ENCODE measurements at places on chromosomes 6 and 20. TPM values are rescaled to one million over a fixed set of nuclear protein-coding genes. Genes with fewer than 3 reads are reported as not detected.

DNA sequence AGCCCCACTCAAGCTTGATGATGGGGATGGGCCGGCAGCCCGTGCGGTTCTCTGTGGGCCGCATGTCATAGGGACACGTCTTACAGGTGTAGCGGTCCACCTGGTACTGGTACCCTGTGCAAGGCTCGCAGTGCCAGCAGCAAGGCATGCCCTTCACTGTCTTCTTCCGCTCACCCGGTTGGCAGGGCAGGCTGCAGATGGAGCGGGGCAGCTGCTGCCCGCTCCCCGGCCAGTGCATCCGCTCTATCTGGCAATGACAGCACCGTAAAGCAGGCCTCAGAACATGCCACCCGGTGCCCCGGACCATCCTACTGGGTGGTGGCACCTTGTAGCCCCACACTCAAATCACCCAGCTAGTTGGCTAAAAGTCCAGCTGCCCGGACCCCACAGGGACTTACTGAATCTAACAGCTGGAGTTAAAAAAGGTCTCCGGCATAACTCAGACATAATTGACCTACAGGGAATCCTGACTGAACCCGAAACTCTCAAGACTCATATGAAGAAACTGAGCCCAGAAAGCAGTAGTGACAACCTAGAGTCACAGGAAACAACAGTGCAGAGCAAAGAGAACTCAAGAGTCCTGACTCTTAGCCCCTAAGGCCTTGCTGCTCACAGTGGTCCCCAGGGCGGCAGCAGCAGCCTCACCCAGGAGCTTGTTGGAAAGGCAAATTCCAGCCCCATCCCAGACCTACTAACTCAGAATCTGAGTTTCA is 109.4 kb downstream of the GRM4 start:
- DNase-seq = no peak
- H3K27me3 ChIP-seq = peaks cover 8% of the 10 kb centered on the region
- H3K4me3 ChIP-seq = no peak overlapping the region
- no peak overlapping the region for H3K27ac ChIP-seq
- H3K36me3 ChIP-seq = no peaks in the 10 kb centered on the region

GRCh38 chr6:135935941-135936601 is 84.6 kb downstream of the PDE7B start:
- no peaks in the 10 kb centered on the region for H3K36me3 ChIP-seq
- peak overlapping the region; percentile 95 for H3K27ac ChIP-seq
- H3K4me3 ChIP-seq = no peak overlapping the region
- DNase-seq = peak; percentile 15
- peaks cover 40% of the 10 kb centered on the region for H3K4me1 ChIP-seq
- no peaks in the 10 kb centered on the region for H3K27me3 ChIP-seq

Gene PROKR2
- total RNA-seq = not detected

Gene LIME1
- total RNA-seq = 1.8 TPM

Gene SLC17A2
- not detected for total RNA-seq

DNA sequence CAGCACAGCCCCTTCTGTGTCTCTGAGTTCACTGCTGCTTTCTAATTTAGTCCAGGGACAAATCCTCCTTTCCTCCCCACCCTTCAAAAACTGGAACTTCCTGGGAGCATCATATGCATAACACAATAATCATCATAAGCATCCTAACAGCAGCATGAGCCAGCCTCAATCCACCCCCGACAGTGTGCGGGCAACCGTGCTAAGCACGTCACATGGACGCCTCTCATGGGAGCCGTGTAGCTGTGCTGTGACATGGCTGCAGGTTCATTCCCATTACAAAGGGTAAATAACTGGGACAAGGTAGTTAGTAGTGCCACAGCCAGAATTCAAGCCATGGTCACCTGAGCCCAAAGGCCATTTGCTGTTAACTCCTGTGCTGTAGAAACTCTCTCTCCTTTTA is 24.5 kb upstream of the ULBP3 start:
- peaks cover 60% of the 10 kb centered on the region for H3K27me3 ChIP-seq
- no peak overlapping the region for H3K27ac ChIP-seq
- DNase-seq = no peak
- no peak overlapping the region for H3K4me3 ChIP-seq
- H3K4me1 ChIP-seq = peaks cover 8% of the 10 kb centered on the region
- no peaks in the 10 kb centered on the region for H3K36me3 ChIP-seq

DNA sequence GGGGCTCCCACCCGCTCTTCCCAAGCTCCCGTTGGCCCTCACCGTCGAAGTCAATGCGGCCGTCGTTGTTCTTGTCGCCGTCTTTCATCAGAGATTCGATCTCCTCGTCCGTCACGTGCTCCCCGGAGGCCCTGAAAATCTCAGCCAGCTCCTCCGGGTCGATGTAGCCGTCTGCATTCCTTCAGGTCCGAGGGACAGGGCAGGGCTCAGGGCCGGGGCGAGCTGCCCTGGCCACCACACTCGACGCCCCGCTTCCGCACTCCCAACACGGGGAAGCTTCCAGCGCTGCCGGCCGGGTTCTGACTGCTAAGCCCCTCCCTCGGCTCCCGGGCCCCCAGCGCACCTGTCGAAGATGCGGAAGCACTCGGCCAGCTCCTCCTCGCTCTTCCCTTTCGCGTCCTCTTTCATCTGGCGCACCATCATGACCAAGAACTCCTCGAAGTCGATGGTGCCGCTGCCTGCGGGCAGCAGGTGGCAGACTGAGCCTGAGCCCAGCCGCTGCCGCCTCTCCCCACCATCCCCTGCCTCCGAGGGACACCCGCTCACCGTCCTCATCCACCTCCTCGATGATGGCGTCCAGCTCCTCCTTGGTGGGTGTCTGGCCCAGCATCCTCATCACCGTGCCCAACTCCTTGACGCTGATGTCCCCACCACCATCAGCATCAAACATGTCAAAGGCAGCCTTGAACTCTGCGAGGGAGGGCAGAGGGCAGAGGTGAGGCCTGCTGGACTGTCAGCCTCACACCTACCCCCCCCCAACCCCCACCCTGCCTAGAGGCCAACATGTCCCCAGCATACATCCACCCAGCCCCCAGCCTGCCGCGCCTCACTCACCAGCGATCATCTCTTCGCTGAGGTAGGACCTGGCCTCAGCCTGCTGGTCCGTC is 2.9 kb downstream of the TNNC2 start:
- no peak overlapping the region for H3K27ac ChIP-seq
- peaks cover 20% of the 10 kb centered on the region for H3K4me1 ChIP-seq
- H3K27me3 ChIP-seq = peaks cover 10% of the 10 kb centered on the region
- DNase-seq = peak; percentile 87
- H3K36me3 ChIP-seq = no peaks in the 10 kb centered on the region

GRCh38 chr20:62991863-62992262 is 14.9 kb downstream of the BHLHE23 start:
- no peaks in the 10 kb centered on the region for H3K36me3 ChIP-seq
- no peaks in the 10 kb centered on the region for H3K4me1 ChIP-seq
- no peak overlapping the region for H3K4me3 ChIP-seq
- DNase-seq = no peak

DNA sequence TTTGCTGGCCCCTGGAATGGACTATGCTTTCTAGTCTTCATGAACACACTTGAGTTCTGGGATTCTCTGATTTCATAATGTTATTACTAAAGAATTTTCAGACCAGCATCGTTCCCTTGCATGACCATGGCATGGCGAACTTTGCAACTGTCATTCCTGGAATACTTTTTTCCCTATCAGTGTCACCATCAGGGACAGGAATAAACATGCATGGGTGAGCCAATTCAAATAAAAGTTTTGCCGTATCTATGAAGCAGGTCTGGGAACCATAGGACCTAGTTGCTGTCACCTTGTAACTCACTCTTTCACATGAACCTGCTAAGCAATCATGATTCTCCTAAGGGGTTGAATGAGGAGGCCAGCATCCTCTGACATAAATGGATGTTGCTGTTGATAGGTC is 68.2 kb upstream of the AGPAT4 start:
- H3K36me3 ChIP-seq = no peaks in the 10 kb centered on the region
- no peaks in the 10 kb centered on the region for H3K27me3 ChIP-seq
- no peak overlapping the region for H3K4me3 ChIP-seq
- DNase-seq = no peak

GRCh38 chr6:7920425-7920824 is 9.8 kb upstream of the TXNDC5 start:
- H3K4me1 ChIP-seq = peaks cover 13% of the 10 kb centered on the region
- H3K27ac ChIP-seq = no peak overlapping the region
- no peak for DNase-seq

Gene PHACTR2
- 76.9 TPM for total RNA-seq

Gene EBF4
- total RNA-seq = under 0.01 TPM

DNA sequence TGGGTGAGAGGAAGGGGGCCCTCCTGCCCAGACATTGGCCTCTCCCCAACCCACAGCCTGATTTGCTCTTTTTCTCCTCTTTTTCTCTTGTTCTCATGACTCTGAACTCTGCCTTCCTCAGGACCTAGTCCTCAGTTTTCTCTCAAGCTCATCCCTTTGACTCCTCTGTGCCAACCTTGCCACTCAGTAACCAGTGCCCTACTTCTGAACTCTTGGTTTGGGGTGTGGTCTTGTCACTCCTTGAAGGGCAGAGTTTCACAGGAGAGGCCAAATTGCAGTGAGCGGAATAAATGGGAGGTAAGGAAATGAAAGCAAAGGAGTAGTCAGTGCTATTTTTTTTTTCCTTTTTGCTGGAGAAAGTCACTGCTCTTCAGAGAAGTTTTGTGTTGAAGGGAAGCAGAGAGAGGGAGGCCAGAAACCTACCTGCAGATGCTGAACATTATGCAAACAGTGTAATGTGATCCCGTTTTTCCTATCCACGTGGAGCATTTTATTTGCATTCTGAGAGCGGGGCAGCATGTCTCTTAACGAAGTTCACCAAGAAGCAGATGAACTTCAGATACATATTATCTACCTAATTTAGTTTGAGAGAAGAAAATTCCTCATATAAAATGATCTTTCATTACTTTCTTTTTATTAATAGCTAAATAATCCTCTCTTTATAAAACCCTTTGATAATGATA is 26.9 kb downstream of the CFAP61 start:
- no peaks in the 10 kb centered on the region for H3K36me3 ChIP-seq
- H3K27ac ChIP-seq = no peak overlapping the region
- peaks cover 15% of the 10 kb centered on the region for H3K27me3 ChIP-seq
- H3K4me1 ChIP-seq = no peaks in the 10 kb centered on the region
- DNase-seq = no peak
- H3K4me3 ChIP-seq = no peak overlapping the region

DNA sequence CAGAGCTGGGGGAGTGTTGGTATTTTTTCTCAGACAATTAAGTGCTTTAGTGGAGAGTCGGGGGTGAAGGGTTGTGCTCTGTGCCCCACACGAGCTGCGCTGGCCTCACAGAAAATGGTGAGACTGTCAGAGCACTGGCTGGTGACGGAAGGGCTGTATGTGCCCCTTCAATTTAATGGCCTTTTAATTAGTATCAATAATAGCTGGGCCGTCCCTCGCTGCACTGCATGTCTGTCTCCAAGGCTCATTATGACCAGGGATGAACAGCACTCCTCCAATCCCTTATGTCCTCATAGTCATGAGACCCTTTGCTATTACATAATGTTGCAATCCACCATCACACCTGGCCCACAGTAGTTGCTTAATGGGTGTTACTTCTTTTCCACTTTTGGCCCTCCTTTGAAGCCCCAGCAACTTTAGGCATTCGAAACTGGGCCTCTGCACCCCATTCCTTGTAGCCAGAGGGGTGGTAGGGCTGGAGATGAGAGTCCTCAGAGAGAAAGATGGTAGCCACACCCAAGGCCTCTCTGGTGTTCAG is 9.5 kb upstream of the RALY start:
- DNase-seq = no peak
- H3K36me3 ChIP-seq = no peaks in the 10 kb centered on the region
- H3K27me3 ChIP-seq = peaks cover 6% of the 10 kb centered on the region
- no peaks in the 10 kb centered on the region for H3K4me1 ChIP-seq

Gene CLVS2
- not detected for total RNA-seq

Gene GSTA3
- not detected for total RNA-seq
